Lower leg skin (tissue), 4 donors: ENCODE measurements at places on chromosomes 2 and 18. TPM values are rescaled to one million over a fixed set of nuclear protein-coding genes. Genes with fewer than 3 reads are reported as not detected.

DNA sequence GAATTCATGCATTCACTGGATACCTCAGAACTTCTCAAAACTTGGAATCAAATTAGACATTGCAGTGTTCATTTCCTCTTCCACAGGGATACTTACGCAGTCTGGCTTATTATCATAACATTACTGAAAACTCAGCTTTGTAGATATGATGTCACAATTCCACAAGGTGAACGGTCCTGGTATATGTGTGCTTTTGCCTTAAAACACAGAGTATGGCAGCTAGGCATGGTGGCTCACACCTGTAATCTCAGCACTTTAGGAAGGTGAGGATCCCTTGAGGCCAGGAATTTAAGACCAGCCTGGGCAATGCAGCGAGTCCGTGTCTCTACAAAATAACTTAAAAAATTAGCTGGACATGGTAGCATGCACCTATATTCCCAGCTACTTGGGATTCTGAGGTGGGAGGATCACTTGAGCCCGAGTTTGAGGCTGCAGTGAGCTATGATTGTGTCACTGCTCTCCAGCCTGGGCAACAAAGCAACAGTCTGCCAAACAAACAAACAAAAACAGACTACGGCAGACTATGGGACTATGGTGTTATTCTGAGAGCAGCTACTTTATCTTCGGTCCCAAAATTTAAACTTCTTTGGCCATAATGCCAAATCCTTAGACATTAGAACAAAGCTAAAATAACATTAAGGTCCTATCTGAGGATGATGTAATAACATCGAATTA is 1191.9 kb upstream of the SLC39A10 start:
- DNase-seq = no peak

- DNase-seq = no peak
Measured at GRCh38 chr18:12791610-12792009, 88.8 kb downstream of the PSMG2 start.

DNA sequence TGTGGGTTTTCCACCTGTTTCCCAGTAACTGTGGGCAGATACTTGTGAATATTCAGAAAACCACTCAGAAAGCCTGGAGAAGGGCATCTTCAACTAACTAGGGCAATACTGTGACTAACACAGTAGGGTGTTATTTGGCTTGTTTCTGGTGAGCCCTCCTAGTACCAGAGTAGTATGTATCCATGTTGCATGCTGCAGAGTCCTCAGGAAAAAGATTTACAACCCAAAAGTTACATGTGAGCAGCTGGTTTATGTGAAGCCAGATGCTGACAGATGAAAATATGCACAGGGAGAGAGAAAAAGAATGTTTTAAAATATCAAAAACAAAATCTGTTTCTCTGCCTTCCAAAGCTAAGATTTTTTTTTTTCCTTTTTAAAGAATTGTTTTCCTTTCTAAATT is 333.2 kb upstream of the UBE2E3 start:
- DNase-seq = no peak

GRCh38 chr2:208531361-208531760 is 124.8 kb downstream of the PTH2R start:
- DNase-seq = no peak

GRCh38 chr2:159894145-159894838 is 96.3 kb upstream of the CD302 start:
- DNase-seq = no peak

GRCh38 chr2:176917-177316 is 86.9 kb downstream of the SH3YL1 start:
- no peak for DNase-seq

DNA sequence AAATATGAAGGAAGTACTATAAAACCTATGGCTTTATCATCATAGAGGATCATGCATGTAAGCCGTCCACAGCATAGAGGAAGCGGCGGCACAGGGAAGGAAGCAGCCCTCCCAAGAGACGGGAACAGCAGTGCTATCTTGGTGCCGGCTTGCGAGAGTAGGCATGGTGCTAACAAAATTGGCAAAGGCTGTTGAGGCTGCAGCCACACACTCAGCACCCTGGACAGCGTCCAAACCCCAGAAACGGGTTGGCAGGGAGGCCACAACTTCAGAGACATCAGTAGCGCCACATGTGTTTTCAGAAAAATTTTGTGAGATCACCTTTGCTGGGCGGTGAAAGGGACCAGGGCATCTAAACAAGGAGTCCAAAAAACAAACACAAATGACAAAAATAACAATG is 37.7 kb downstream of the NETO1 start:
- DNase-seq = no peak

- DNase-seq = no peak
Measured at GRCh38 chr18:70295192-70296188, 6.6 kb downstream of the SOCS6 start.

- DNase-seq = no peak
Measured at GRCh38 chr2:160372585-160372984, 121.0 kb downstream of the RBMS1 start.

DNA sequence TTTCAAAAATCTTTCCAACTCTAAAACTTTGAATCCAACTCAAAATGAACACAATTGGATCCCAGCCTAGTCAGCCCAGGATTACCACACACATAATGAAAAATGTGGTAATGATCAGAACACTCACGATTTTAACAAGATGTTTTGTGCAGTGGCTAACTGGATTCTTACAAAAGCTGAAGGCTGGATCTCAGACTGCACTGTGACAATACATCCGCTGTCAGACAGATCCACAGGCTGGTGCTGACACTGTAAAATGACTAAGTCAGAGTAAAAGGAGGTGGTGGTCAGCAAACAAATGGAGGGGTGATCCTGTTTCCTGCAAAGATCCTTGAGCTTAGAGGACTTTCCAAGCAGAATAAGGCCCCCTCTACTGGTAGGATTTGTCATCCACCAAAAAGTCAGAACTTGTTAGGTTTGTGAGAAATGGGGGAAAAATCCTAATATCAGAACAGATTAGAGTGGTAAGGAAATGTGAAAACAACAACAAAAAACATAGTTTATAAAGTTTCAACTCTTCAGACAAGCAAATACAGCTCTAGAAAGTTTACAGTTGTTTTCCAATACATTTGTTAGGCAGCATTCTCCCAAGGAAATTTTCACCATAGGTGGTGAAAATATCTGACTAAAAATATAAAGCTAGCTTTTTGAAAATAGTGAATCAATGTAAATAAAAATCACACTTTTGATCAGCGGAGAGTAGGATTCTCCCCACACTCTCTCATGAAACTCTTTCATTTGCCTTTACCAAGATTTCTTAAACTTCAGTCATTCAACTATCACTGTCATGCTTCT is 211.9 kb downstream of the AGPS start:
- peak; percentile 21 for DNase-seq

- no peak for DNase-seq
Measured at GRCh38 chr2:145759228-145759915, 1239.5 kb upstream of the ZEB2 start.

- no peak for DNase-seq
Measured at GRCh38 chr2:160228141-160228917, 28.3 kb upstream of the ITGB6 start.

GRCh38 chr2:119586085-119586484 is 41.8 kb downstream of the CFAP221 start:
- DNase-seq = no peak

DNA sequence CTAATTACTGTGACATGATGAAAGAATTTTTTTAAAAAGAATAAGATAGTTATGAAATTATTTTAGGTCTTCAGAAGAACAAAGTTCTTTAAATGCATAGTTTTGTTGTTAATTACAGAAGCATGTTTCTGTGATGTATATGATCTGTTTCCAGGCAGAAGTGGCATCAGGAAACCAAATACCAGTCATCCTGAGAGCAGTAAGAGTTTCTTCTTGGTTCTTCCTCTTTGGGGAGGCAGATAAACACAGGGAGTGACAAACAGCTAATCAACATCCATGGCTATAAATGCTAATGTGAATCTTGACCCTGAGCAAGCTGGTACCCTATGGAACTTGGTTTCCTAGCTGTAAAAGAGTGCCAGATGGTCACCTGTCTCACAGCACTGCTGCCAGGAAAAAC is 29.2 kb downstream of the WIPF1 start:
- DNase-seq = no peak

- DNase-seq = no peak
Measured at GRCh38 chr2:53312181-53312580, 455.4 kb upstream of the CHAC2 start.

- DNase-seq = no peak
Measured at GRCh38 chr2:68877079-68877772, 6.0 kb upstream of the BMP10 start.

GRCh38 chr2:190129421-190130199 is 67.1 kb upstream of the MSTN start:
- DNase-seq = no peak

- no peak for DNase-seq
Measured at GRCh38 chr2:133607679-133608078, 39.4 kb upstream of the NCKAP5 start.

GRCh38 chr2:25673300-25674076 is at the start of gene DTNB:
TSS of gene DTNB (minus strand) at chr2:25673577. CDS start at chr2:25652660, 20,917 bp downstream.
- DNase-seq = peak; percentile 81

DNA sequence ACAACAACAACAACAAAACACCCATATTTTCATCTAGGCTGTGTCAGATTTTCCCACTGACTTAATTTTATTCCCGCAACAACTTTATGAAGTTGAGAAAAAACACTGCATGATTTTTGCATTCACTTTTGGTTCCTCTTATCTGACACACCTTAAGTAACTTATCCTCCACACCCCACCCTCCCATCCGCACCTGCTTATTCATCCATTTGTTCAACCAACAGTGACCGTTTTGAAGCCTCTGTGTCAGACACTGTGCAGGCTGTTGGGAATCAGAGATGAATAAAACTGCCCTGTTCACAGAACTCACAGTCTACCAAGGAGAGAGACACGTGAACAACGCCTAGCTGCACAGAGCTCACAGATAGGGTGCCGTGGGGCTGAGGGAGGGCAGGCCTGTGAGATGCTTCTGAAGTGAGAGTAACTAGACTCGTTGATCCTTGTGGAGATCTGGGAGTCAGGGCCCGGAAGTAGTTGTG is 7.4 kb downstream of the CNNM4 start:
- no peak for DNase-seq

GRCh38 chr2:147679955-147680531 is 164.8 kb upstream of the ACVR2A start:
- no peak for DNase-seq

GRCh38 chr2:58701688-58702301 is 460.7 kb upstream of the FANCL start:
- no peak for DNase-seq

DNA sequence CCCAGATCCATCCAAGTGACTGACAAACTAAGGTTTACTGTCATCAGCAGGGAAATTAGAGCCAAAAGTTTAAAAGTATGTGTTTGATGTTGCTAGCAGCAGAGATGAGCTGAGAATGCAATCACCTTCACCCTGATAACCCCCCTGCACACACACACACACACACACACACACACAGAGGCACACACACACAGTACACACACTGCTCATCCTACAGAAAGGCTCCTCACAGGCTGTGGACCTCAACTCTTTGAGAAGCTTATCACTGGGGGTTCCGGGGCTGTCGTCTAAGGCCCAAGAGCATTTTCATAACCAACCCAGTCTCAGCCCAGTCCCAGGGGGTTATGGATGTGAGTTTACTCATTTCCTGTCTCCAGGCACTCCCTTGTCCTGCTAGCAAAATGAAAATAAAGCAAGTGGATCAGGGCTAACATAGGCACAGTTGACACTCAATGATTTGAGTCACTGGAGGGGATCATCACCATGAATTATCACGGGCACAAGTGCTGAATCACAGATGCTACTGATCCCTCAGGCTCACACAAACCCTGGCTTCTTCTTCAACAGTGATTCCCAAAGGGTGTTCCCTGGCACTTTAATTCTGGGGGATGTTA is 76.6 kb downstream of the ALK start:
- no peak for DNase-seq

DNA sequence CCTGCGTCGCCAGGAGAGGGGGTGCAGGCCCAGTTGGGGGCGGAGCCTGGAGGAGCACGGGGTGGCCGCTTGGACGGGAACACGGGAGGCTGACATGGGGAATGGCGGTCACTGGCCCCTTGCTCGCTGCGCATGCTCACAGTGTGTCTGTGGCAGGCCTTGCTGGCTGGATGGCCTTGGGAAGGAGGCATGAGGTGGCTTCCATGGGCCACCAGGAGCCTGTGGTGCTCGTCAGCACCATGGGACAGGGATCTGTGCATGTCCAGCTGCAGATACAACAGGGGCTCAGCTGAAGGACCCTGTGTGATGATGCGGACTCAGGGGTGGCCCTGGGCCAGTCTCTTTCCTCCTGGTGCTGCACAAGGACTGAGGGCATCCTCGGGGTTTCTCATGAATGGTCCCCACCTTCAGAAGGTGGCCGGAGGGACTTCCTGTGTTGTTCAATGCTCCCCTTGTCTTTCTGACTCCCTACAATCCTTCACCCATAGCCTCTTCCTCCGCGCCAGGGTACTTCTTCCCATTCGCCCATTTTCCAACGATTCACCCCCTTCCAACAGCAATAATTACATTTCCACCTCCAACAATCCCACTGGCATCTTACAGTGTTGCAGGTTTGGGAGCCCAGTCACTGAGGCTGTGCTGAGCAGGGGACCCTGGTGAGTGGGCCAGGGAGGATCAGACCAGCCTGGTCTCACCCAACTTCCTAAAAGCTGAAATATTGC is 3.4 kb upstream of the SP140L start:
- no peak for DNase-seq

PLCD4 gene
- total RNA-seq = 0.76 TPM

RAD51AP2 gene
- 0.23 TPM for total RNA-seq

SERPINB11 gene
- total RNA-seq = not detected

SERPINB13 gene
- total RNA-seq = 15.2 TPM

KHK gene
- 2.7 TPM for total RNA-seq

SLC9A4 gene
- 2.7 TPM for total RNA-seq

NR4A2 gene
- 1.8 TPM for total RNA-seq

GREB1L gene
- total RNA-seq = 6.5 TPM
